AG08395 (cell line): ENCODE measurements at places on chromosomes 3 and 15.

GRCh38 chr3:6168256-6168655 lies 692.7 kb upstream of the GRM7 start:
- DNase-seq: no peak

GRCh38 chr15:44058126-44058525 lies 136.9 kb downstream of the FRMD5 start:
- no peak for DNase-seq

DNA sequence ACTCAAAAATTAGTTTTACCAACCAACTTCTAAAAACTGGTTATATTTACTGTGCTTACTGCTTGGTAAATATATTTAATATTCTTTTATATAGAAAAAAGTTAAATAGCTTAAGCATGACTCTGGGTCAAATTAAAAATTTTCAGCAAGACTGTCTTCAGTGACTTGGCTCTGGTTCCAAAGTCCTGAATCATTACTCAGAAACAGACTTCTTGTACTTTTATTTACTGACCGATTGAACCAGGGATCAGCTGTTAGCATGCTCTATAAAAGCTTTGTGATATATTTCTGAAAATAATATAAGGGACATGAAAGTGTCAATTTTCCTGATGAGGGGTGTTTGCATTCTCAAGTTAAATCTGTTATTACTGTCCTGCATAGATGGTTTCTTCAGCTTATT lies 164.3 kb downstream of the MCTP2 start:
- peak; percentile 31 for DNase-seq

- DNase-seq: no peak
Measured at GRCh38 chr3:57681691-57682090, 11.2 kb downstream of the DENND6A start.

DNA sequence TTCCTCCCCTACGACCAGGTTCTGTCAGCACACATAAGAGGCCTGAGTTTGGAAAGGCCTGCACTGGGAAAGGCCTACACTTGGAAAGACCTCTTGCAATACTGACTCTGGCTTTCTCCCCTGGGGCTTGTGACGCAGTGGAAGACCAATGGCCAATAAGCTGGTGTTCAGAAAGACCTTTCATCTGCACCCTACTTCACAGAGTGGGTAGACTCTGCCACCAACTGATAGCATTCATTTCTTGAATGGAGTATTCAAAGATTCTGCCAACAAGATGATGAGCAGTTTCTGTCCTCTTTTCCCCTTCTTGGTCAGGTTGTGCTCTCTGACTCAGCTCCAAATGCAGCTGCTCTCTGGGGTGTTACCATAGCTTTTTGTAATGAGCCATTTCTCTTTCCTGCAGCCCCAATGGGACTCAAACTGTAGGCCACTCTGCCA lies 48.8 kb downstream of the TIPARP start:
- peak; percentile 44 for DNase-seq

GRCh38 chr15:43516185-43516584 lies 1.2 kb upstream of the MAP1A start:
- peak; percentile 69 for DNase-seq

GRCh38 chr15:73298522-73299245 lies 70.1 kb downstream of the HCN4 start:
- no peak for DNase-seq

GRCh38 chr3:25689226-25689625 lies 24.5 kb upstream of the TOP2B start:
- no peak for DNase-seq

DNA sequence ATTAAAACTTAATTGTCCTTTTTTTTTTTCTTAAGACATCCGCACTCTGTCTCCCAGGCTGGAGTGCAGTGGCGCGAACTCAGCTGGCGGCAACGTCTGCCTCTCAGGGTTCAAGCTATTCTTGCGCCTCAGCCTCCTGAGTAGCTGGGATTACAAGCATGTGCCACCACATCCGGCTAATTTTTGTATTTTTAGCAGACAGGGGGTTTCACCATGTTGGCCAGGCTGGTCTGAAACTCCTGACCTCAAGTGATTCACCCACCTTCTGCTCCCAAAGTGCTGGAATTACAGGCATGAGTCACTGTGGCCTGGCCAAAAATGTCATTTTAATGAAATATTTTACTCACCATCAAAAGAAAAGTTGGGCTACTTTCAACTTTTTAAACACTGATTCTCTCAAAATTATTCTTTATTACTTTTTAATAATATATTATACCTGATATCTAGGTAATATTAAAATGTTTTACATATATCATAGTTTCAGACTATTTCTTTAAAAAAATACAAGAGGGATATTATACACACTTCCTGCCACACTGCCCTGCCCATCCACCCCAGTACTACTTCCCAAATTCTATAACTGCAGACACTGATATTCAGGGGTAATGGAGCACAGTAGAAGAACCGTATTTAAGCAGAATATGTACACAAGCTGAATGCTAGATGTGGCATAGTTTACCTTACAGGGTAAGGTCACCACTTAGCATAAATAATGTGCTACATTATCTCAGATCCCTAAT lies 723.9 kb upstream of the ZNF385D start:
- no peak for DNase-seq

DNA sequence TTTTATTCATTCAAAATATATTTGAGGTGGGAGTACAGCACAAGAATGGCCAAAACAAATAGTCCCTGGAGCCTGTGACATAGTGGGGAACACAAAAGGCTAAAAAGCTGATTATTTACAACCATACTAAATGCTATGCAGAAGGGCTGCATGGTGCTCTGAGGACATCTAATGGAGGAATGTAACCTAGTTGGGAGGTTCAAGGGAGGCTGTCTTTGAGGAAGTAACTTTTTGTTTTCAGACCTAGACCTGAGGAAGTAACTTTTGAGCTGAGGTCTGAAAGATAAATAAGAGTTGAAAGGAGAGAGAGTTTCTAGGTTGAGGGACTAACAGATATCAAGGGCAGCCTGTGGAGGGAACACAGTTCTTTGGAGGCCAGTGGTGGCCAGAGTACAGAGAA lies 34.8 kb upstream of the RASA2 start:
- peak; percentile 64 for DNase-seq

DNA sequence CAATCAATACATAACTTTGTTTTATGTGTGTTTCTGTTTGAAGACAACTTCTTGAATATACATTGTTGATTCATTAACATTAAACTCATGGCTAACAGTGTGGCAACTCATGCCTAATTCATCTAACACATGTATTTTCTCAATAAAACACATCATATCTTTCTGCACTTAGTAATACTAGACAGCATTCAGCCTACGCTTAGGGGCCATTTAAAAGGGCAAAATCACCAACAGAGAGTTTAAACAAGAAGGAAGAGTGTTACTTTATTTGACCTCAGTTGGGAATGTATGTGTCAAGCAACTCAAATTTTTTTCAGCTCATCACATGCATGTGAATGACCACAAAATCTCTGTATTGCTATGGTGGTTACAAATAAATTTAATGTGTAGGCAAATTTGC lies 128.8 kb upstream of the AADACL2 start:
- no peak for DNase-seq

GRCh38 chr15:101692801-101693598 lies 31.3 kb downstream of the TARS3 start:
- no peak for DNase-seq

DNA sequence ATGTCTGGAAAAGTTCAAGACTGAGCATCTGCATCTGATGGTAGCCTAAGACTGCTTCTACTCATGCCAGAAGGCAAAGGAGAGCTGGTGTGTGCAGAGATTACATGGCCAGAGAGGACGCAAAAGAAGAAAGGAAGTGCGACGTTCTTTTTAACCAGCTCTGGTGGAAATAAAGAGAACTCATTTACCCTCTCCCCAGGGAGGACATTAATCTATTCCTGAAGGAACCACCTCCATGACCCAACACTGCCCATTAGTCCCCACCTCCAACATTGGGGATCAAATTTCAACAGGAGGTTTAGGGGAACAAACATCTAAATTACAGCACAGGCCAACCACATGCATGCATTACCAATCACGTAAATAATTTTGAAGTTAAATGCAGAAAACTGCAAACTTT lies 1.5 kb upstream of the NCK1 start:
- DNase-seq: no peak

DNA sequence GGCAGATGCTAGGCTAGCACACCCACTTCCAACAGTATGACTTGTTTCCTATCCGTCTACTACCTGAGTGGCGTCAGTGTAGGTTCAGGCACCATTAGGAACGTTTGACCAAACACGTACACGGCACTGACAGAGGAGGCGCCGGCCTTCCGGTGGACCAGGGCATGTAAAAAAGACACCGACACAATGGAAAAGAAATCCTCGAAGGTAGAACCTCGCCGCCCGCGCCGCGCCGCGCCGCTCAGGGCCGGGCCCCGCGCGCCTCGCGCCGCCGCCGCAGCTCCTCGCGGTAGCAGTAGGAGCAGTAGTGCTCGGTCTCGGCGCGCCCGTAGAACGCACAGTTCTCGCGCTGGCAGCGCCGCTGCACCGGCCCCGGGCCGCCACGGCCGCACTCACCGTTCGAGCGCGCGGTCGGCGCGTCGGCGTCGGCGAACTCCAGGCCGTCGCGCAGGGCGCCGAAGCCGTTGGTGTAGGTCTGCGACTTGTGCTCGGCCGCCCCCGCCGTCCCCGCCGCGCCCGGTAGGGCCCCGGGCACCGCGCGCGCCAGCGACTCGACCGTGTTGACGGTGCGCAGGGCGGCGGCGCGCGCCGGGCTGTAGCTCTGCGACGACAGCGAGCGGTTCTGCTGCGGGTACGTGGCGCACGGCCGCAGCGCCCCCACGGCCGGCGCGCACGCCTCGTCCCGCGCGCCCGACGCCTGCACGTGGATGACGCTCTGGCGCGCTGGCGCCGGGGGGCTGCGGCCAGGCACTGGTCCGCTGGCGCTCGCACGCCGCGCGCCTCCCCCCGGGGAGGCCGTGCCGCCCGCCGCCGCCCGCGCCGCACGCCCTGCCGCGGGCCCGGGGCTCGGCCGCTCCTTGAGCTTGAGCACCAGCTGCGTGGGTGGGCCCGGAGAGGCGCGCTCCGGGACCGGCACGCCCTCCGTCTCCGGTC lies 156.7 kb downstream of the KLF13 start:
- DNase-seq: no peak

GRCh38 chr3:184117636-184118035 lies 17.5 kb upstream of the EIF2B5 start:
- DNase-seq: no peak

GRCh38 chr3:129595544-129596193 lies 10.8 kb downstream of the PLXND1 start:
- no peak for DNase-seq

GRCh38 chr3:172357850-172358754 lies 90.2 kb downstream of the GHSR start:
- DNase-seq: peak; percentile 58

DNA sequence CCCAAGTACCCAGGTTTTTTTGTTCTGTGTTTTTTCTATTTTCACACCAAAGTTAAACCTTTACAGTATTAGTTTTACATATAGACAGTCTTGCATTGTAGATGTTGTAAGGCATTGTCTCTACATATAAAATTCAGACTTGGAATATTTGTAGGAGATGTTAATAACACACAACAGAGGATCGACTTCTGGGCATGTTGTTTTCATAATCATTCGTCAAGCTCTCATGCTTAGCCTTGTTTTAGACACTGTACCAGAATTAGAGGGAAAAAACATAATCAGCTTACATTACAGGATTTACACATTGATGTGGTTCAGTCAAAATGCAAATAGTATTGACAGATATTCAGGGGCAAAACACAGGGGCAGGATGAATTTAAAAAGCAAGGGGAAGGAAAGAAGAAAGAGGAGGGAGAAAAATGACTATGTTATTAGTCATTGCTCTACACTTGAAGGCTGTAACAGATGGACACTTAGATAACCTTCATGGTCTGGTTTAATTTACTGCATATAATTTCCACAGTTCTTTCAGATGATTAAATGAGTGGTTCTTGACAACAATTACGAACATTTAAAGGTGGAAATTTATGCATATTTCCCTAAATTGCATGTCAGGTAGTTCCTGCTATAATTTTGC lies 7.5 kb downstream of the CMSS1 start:
- DNase-seq: peak; percentile 29

- DNase-seq: no peak
Measured at GRCh38 chr15:40932649-40933516, 3.7 kb downstream of the DLL4 start.

DNA sequence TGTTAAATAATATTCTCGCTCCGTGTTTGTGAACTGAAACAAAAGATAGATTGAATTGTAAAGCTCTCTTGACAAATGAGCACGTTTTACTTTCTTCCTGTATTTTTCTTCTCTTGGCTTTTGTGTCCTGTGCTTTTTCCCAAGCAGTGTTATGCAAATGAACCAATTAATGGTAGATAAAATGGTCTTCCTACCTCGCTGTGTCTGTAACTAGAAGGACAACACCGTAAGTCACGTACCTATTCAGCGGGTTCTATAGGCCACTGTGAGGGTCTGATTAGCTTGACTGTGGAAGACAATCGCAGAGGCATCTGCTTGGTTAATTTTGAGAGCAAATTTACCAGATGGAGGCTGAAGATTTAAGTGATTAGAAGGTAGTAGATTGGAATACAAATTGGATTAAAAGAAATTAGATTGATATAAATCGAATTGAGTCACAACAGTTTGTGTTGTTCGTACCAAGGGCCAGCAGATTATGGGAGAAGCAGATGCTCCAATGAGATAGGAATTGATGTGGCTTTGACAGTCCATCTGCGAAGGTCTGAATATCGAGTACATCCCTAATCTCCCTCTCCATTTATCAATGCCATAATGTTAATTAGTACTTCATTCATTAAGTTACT lies 40.2 kb downstream of the ROBO2 start:
- no peak for DNase-seq

DNA sequence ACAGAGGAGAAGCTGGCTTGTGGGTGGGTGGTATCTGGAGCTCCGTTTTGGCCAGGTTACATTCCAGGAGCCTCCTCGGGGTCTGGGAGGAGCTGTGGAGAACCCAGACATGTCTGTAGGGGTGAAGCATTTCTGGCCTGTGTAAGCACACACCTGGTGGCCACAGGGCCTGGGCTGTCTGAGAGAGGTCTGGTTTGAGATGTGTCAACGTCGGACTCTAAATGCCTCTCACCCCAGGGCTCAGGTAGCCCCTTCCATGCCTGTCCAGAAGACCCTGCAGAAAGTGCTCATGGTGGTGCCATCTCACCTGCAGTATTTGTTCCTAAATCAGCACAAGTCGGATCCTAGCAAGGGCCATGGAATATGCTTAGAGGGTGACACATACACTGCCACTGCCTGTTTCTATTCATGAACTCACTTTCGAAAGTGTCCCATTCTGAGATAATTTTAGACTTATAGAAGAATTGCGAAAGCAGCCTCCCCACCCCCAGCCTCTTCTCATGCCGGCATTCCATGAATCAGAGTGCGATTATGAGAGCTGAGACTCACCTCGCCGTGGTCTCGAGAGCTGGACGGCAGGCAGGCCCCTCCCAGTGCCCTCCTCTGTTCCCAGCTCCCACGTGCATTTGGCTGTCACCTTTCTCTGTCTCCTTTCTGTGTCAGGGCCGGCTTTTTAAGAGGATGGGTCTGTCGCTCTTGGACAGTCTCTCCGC lies 63.7 kb downstream of the KLF15 start:
- DNase-seq: no peak
